ENCODE measurements at places on chromosomes 1 and 21. TPM values are rescaled to one million over a fixed set of nuclear protein-coding genes. Genes with fewer than 3 reads are reported as not detected.

The BEND5 gene
- not detected for total RNA-seq

The SMYD3 gene
- total RNA-seq, result 69.6 TPM

The MSTO1 gene
- total RNA-seq, result 28.1 TPM

The MMEL1 gene
- not detected for total RNA-seq

The LCE1A gene
- not detected for total RNA-seq

DNA sequence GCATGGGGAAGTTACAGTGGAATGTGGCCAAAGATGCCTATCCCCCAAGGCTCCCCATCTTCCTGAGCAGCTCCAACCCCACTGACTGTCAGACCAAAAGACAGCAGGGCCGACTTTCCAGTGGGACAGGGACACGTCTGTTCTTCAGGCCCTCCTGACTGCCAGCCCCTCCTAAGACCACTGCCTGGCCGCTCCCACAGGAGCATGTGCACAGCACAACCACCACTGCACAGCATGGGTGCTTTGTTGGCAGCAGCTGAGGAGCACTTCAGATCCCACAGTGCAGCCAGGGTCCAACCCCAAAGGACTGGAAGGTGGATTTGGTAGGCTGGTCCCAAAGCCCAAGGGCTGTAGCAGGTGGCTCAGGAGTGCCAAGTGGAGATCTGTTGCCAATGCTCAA is 648.3 kb upstream of the BRINP3 start:
- no peak for DNase-seq

GRCh38 chr1:44237721-44238457 is 24.6 kb downstream of the DMAP1 start:
- no peak for DNase-seq

GRCh38 chr21:45699966-45700365 is 56.4 kb downstream of the PCBP3 start:
- no peak for DNase-seq
